Bronchial epithelial cell (primary cell): ENCODE measurements at places on chromosomes 2 and 18.

GRCh38 chr2:73084971-73085370 lies 13.5 kb upstream of the SFXN5 start:
- no peak for DNase-seq

GRCh38 chr2:145059914-145060313 lies 540.0 kb upstream of the ZEB2 start:
- DNase-seq = peak; percentile 11

DNA sequence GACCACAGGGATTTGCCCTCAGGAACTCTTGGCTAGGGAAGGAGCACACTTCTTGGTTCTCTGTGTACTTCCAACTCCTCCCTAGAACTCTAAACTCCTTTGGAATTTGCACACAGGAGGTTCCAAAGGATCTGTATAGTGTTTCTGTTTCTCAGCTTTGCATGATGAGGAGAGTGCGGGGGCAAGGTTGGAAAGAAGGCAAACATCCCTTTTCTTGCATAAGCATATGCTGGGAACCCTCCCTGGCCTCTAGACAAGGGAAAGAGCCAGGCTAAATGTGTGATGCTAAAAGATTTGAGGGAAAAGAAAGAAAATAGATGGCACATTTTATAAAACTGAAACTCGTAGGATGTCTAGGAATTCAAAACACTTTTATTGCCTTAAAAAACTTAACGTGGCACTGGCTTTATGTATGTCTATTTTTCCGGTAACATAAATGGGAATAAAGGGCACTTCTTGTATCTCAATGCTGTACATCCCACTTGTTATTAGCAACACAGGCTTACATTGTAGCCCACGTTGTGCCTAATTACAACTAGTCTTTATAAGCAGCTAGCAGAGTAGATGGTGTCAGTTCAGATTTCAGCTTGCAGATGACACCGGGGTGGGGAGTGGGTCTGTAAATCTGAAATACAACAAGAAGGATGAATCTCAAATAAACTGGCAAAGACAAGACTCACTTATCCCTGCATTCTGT lies 165.8 kb downstream of the GPD2 start:
- no peak for DNase-seq

GRCh38 chr2:45748239-45748638 lies 96.8 kb downstream of the PRKCE start:
- DNase-seq = no peak

DNA sequence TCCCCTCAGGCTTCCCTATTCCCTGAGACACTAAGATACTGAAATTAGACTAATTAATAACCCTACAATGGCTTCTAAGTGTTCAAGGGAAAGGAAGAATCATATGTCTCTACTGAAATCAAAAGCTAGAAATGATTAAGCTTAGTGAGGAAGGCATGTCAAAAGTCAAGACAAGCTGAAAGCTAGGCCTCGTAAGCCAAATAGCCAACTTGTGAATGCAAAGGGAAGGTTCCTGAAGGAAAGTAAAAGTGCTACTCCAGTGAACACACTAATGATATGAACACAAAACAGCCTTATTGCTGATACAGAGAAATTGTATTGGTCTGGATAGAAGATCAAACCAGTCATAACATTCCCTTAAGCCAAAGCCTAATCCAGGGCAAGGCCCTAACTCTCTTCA lies 10.0 kb downstream of the ZC3H8 start:
- DNase-seq = no peak

GRCh38 chr2:26139269-26140183 lies 33.4 kb upstream of the GAREM2 start:
- DNase-seq = no peak

- DNase-seq = no peak
These were observed 2.5 kb upstream of the ASIC4 start for GRCh38 chr2:219511547-219512325.

- peak; percentile 85 for DNase-seq
These were observed 522.2 kb upstream of the CNTNAP5 start for GRCh38 chr2:123502931-123503330.

DNA sequence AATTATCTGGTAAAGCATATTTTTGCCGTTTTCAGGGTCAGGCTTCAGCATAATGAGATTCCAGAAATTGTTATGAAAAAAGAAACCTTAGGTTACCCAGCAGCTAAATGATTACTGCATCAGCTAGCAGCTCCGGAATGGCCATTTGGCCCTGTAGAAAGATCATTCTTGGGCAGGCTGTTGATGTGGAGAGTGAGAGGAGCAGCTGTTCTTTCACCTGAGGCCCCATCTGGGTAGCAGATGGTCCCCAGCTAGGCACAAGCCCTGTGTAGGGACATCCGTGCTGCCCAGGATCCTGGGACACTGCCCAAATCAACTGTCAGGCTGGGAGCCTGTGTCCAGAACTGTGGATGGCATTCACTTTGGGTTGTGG lies 61.8 kb downstream of the NEDD4L start:
- DNase-seq = no peak

GRCh38 chr2:45690231-45690630 lies 38.8 kb downstream of the PRKCE start:
- no peak for DNase-seq

DNA sequence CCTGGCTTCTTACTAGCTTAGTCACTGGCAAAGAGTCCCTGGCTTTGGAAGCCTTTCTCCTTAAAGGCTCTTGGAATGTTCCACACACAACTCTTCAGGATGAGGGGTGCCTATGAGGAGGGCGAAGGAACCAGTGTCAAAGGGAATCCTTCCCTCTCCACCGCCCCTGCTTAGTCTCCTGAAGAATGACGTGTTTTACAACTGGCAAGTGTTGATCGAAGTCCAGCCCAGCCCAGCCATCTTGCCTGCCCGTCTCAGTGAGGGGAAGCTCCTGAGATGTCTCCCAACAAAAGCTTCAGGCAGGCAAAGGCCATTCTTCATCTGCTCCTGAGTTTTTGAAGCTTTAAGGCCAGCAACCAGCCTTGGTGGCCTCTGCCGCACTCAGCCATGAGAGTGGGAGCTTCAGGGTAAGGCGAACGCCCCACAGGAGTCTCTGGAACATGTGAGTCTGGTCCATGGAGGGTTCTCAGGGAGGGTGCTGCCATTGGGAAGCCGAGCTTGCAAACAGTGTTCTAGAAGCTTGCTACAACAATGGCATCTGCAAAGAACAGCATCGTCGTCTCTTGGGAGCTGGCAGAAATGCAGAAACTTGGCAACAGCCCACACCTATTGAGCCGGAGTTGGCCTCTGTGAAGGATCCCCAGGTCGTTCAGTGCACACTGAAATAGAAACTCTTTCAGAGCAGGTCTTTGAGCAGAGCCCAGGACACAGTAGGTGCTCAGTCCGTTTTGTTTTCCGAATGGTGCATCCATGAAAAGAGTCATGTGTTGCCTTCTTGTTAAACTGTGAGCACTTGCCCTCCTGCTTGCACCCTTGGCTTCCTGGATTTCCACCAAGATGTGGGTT lies 220.7 kb downstream of the SEPTIN10 start:
- DNase-seq = no peak

DNA sequence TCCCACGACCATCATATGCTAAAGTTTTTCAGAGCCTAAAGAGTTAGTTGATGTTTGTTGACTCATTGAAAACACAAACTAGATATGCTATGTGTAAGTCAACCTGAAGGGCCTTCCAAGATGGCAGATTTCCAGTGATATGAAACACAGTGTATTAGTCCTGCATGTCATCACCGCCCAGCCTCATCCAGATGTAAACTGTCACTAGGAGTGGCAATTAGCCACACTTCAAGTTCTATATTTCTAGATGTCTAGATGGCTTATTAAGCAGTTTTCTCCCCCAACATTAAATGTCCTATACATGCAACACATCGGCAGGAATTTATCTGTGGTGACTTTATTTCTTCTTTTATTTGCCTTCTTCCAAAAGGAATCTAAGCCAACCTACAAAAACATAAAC lies 444.1 kb upstream of the SMIM21 start:
- DNase-seq = no peak

GRCh38 chr2:47651296-47651695 lies 131.6 kb upstream of the MSH6 start:
- no peak for DNase-seq

DNA sequence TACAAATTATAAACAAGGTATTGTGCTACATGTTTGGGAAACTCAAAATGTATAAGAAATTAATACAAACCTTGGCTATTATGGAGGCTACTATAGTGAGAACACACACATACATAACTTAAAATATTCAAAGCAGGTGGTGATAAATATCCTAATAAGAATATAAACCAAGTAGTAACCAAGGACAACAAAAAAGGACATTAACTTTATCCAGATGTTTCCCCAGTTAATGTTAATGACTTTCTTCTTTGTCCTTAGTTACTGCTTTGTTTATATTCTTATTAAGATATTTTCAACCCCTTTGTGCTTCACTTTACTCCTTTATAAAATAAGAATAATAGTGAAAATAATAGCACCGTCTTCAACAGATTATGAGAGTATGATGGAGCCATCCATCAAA lies 241.6 kb downstream of the CALCRL start:
- no peak for DNase-seq

DNA sequence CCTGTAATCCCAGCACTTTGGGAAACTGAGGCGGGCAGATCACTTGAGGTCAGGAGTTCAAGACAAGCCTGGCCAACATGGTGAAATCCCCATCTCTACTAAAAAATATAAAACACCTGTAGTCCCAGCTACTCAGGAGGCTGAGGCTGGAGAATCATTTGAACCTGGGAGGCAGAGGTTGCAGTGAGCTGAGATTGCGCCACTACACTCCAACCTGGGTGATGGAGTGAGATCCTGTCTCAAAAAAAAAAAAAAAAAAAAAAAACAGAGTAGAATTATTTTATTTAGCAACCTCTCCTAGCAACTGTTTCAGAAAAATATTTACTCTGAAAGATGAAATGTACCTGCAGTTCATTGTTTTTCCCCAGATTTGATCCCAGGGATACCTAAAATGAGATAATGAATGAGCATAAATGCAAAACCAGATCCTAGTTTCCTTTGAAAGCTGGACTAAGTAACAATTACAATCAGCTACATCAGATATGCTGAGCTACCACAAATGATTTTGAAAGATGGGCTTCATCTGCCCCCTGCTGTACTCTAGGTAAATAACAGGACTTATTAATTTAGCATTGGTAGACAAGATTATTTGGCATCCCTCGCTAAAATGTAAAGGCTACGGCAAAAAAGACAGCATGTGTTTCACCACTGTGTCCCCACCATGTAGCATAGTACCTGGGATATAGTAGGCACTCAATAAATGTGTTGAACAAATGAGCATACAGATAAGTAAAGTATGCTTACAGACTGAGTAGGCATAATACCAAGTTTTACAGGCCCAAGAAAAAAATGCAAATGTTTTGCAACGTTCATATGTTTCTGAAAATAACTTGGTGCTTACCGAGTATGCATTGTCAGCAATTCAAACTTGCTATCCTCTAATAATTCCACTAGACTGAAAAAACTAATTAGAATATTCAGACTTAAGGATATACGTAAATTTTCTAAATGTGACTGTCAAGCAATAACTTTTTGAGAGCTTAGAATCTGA lies 102.5 kb downstream of the ATL2 start:
- DNase-seq = peak; percentile 79

GRCh38 chr18:5365443-5365842 lies 69.9 kb upstream of the ZBTB14 start:
- no peak for DNase-seq

DNA sequence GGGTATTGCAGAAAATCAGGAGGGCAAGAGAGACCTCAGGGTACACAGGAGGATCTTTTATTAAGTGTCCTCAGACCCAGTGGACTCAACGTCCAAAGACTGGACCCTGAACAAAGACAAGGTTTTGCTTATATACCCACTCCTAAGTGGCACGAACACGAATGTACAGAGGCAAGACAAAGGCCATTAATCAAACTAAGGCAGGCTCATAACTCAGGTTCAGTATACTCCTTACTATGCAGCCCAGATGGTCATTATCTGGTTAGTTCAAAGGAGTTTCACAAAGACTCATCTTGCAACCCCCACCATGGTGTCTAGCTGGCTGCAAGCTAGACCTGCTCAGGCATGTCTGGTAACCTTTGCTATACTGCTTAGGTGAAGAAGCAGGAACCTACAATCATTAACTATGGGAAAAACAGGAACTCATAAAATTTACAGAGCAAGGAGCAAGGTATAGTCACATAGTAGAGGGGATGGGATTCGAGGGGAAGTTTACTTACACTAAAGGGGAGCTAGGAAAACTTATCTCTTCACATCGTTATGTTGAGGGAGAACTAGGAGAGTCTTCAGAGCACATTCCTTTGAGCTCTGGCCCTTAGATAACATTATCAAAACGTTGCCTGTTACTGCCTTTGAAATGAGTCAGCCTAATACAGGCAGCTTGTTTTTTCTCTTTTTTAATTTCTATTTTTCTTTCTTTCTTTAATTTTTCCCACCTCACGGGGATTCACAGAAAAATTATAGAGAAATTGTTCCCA lies 33.9 kb downstream of the SLC4A3 start:
- DNase-seq = peak; percentile 87

DNA sequence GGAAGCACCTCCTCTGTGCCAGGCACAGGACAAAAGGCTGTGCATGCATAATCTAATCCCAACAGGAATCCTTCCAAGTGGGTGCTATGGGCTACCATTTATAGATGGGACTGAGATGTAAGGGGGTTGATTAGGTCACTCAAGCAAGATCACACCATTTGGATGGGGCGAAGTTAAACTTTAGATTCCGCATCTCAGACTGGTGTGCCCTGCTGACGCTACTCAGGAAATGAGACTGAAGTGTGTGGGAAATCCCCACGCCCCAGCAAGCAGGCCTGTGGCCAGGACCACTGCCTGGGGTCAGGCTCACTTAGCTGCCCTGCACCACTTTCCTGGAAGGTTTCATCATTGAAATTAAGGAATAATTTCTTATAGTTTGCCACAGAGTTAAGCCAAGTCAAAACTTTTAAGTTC lies 70.5 kb upstream of the PPP1CB start:
- DNase-seq = peak; percentile 79

DNA sequence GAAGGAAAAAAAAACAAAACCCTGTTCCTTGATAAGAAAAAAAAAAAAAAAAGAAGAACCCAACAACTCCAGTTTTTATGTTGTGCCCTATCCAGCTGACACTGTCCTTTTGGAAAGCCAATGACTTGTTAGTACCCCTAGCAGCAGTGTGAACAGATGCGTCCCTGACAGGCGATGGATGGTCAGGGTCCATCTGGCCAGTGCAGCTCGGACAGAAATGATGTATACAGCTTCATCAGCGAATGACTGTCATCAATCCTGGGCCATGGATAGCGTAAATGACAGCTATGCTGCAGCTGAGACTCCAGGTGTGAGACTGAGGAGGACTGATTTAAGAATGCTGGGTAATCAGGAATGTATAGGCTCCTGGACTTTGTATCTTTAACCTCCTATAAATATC lies 318.8 kb upstream of the FIGN start:
- no peak for DNase-seq

GRCh38 chr2:199979832-199980628 lies 24.6 kb downstream of the MAIP1 start:
- peak; percentile 71 for DNase-seq
